ENCODE measurements at places on chromosomes 3 and 15.

- ATAC-seq: no peak
Measured at GRCh38 chr15:22881739-22882440, 43.4 kb downstream of the NIPA2 start.

DNA sequence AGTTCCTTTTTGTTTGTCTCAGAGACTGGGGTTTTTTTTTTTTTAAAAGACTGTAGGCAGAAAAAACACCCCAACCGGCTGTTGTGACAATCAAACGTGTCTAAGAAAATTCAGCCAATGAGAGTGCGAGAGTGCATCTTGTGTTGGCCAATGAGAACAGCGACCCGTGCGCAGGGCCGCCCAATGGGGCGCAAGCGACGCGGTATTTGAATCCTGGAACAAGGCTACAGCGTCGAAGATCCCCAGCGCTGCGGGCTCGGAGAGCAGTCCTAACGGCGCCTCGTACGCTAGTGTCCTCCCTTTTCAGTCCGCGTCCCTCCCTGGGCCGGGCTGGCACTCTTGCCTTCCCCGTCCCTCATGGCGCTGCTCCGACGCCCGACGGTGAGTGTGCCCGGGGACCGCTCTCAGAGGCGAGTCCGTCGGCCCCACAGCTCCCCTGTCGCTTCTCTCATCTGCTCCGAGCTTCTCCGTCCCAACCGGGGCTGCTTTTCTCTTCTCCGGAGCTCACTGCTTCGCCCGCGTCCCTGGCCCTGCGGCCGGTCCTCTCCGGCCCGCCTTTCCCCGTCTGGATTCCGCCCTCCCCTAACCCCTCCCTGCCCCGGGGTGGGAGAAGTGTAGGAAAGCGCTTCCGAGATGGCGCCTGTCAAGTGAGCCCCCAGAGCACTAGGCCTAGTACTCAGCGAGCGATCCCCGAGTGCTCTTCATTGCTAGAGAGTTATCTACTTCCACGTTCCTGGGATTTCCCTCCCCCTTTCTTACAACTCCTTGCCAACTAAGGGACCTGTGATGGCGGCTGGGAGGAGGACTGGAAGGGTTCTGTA is at the start of gene CCNB2:
CCNB2 (plus strand) TSS at position 235 of the 821 bp plus-strand sequence; CDS start at position 358, 123 bp downstream.
- peak; percentile 100 for ATAC-seq

- no peak for ATAC-seq
Measured at GRCh38 chr3:108983051-108983450, 29.4 kb upstream of the GUCA1C start.

- no peak for ATAC-seq
Measured at GRCh38 chr3:4228295-4228694, 74.9 kb upstream of the SETMAR start.

DNA sequence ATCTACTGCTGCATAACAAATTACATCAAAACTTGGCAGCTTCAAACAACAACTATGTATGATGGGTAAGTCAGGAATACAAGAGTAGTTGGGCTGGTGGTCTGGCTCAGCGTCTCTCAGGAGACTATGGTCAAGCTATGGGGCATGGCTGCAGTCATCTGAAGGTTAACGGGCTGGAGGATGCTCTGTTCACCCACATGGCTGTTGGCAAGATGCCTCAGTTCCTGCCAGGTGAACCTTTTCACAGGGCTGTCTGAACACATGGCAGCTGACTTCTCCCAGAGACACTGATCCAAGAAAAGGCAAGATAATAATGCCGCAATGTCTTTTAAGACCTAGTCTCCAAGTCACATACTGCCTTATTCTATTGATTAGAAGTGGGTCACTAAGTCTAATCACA is 63.7 kb downstream of the GPR176 start:
- no peak for ATAC-seq

GRCh38 chr3:88133711-88134263 is 16.0 kb upstream of the C3orf38 start:
- no peak for ATAC-seq

DNA sequence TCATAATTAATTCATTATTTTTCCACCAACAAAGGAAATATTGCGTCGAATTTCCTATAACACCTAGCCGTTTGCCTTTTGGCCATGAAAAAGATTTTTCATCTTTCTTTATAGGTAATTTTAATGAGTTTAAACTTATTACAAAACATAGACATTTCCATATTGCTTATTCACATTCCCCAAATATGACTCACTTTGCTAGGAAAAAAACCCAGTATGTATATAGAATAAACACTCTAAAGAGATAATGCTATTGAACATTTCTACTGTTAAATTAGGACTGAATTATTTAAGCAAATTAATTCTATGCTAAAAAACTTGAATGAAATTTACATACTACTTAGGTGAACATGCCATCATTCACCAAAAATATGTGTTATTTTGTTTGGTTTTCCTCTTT is 16.2 kb downstream of the ZPLD1 start:
- no peak for ATAC-seq

GRCh38 chr3:38985581-38985980 is 66.2 kb downstream of the SCN11A start:
- no peak for ATAC-seq

GRCh38 chr3:25455441-25456132 is 27.5 kb downstream of the RARB start:
- no peak for ATAC-seq

- no peak for ATAC-seq
Measured at GRCh38 chr3:76965122-76965725, 74.7 kb upstream of the ROBO2 start.

DNA sequence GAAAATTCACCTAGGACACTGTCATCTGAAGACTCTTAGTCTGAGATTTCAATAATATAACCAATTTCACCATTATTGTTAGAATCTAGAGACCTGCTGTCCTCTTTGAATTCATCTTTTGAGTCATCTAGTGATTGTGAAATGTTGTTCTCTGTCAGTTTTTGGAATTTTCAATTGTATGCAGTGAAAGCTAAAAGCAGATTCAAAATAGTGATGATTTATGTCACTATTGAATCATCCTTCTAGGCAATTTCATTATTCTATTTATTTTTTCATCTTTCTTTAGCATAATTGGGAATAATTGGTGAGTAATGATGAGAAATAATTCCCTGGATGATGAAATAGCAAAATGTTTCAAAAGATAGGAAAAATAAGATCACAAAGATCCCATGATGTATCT is 101.7 kb upstream of the EIF1B start:
- no peak for ATAC-seq

DNA sequence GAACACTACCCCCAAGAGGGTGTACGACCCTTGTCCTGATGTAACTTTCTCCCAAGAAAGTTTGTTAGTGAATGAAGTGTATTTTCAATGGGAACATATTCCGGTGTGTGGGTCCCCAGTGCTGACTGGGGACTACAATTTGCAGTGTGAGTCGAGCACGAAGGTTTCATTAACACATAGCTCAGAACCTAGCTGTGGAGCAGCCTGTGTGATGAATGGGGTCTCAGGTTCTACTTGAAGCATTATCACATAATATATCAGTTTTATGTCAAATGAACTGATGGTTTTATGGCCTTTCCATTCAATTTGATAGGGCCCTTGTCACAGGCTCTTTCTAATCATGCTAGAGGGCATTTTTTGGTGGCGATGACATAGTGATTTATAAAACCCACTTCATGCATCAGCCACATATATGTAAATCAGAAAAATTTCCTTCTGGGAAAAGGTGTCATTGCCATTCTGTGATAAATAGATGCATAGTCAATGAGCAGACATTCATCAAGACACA is 44.1 kb downstream of the RETNLB start:
- ATAC-seq: no peak

- ATAC-seq: no peak
Measured at GRCh38 chr15:68646156-68646555, 67.4 kb downstream of the CORO2B start.

DNA sequence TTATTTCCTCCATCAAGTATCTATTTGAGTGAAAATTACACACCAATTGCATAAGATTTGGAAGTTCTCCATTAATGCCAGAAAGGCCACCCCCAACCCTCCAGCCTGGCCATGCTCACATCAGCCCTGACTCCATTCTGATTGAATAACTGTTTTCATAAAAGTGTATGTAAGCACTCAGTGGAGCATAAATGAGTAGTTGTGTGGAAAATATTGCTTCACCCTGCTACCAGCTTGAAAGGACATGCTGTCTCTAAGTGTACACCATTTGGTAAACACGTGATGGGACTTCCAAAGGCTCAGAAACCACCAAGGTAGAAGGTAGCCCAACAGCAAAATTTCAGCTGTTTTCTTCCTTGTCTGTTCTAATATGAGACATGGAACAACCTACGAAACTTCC is 393.8 kb downstream of the ZNF385D start:
- no peak for ATAC-seq

DNA sequence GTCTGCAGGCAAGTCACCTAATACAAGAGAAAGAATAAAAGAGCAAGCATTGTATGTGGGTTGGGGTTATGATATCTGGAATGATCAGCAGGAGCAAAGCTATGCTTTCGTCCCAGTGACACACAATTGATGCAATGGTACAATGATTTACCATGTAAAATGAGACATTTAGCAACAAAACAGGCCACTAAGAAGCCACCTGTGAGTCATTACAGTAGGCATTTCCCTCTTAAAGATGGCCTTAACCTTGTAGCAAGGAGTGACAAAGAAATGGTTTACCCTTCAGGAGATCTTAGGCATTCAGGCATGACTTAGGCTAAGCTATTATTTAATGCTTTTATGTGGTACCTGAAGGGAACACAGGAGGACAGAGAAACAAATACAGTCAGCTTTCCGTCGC is 373.3 kb upstream of the RBMS3 start:
- ATAC-seq: no peak

DNA sequence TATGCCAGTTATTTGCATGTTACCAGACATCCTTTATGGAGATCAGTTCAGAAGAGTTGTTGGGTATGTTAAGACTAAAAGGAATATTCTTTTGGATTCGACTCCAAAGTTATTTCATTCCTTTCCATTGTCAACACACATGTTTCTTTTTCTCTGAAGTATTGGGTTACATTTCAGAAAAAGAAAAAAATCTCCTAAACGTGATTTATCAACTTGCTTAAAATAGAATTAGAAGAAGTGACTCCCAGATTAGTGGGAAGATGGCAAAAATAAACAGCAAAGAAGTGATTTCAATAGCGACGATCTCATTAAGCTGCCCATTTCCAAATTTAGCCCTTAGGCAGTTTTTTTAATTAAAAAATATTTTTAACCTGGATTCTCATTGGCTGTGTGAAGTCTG is 85.4 kb downstream of the TIGIT start:
- no peak for ATAC-seq

DNA sequence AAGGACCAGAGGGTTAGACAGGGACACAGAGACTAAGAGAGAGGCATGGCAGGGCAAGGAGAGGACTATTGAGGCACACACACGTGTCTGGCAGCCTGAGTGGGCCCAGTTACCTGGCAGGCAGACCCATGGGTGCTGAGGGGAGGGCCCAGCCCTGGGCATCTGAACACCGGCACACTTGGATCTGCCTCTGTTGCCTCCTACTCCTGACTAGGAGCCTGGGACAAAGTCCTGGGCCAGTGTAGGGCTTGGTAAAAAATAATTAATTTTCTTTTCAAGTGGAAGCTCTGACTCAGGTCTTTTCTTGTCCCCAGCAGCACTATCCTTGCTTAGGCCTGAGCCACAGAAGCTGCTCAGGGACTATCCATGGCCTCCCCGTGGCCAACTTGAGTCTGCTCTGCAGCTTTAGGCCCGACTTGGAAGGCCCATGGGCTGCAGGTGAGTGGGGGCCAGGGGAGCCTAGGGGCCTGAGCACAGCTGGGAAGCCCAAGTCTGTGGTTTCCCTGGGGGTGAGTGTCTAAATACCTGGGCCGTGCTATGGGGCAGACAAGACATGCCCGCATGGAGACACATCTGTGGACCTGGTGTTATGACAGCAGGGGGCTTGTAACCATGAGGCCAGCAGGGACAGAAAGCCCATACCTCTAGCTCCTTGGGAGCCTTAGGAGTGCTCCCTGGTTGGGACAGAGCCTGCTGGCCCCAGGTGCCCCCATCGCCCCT is at the start of gene PTH1R:
PTH1R (plus strand) TSS at position 316 of the 720 bp plus-strand sequence. CDS start 5,839 bp downstream, outside the sequence.
- no peak for ATAC-seq

GRCh38 chr3:59444294-59444671 is 394.5 kb upstream of the CFAP20DC start:
- ATAC-seq: peak; percentile 86

DNA sequence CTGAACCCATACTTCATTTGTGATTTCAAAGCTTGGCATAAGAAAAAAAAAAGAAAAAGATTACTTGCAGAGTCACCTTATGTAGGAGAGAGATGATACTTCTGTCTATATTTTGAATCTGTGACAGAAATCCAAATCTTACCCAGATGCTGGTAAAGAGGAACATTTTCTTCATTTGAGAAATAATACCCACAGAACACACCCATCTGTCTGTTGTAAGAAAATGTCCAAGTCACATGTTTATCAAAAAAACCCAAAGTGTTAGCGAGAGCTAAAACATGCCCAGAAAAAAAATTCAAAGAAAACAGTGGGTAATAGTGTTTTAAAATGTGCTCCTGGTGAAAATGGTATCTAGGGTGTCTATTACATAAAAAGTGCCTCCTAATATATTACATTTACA is 18.0 kb upstream of the RAP2B start:
- ATAC-seq: no peak

DNA sequence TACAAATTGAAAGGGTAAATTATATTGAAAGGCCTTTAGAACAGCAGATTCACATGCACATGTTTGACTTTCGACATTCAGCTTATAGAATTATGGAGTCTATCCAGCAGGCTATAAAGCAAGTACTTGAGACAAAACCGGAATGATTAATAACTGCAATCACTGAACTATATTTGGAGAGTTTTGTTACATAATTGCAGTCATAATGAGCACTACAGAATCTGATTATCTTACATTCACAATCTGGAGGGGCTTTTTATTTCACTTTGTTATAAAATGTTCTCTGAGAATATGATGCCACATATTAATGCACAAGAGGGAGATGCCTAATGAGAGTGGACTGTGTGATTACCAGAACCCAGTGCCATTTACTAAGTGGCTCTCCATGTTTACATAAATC is 64.3 kb downstream of the NSUN3 start:
- ATAC-seq: no peak

DNA sequence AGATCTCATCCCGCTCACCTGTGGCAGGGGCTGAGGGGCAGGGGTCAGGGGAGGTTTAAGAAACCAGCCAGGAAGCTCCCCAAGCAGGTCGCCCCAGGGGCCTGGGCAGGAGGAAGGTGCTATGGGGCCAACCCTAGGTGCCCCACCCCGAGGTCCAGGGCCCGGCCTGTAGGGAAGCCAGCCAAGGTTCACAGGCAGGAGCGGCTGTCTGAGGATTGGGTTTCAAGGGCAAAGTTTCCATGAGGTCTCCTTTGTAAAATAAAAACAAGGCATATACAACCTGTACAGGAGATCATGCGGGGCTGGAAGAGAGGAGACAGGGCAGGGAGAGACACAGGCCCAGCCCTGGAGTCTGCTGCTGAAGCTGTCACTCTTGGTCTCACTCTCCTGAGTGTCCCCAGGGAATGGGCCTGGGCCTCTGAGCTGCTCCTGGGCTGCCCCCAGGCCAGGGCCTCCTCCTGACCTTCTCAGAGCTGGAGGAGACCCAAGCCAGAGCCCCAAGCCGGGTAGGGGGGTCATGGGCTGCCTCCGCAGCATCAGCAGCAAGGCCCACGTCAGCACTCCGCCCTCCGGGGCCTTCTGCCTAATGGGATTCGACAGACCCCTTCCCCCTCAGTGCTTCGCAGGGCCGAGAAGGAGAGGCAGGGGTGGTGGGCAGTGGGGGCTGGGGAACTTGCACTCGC is 5.5 kb downstream of the CPLX3 start:
- no peak for ATAC-seq

GRCh38 chr3:54954022-54954421 is 26.2 kb upstream of the LRTM1 start:
- ATAC-seq: no peak

GRCh38 chr3:132821314-132821713 is 99.1 kb upstream of the NPHP3 start:
- ATAC-seq: no peak

GRCh38 chr15:40594429-40594836 is 384 bp downstream of the KNL1 start:
- peak; percentile 51 for ATAC-seq

Data from activated CD4-positive, CD25-positive, alpha-beta regulatory T cell treated with anti-CD3 and anti-CD28 coated beads, Interleukin-2, amount 50 U/mL, for 24 hours (primary cell).